ENCODE measurements at places on chromosomes 2 and 18.

- no peak for DNase-seq
Measured at GRCh38 chr18:72721330-72721729, 146.5 kb downstream of the NETO1 start.

- DNase-seq: peak; percentile 89
Measured at GRCh38 chr2:96962567-96963203, 23.7 kb downstream of the FAM178B start.

- no peak for DNase-seq
Measured at GRCh38 chr2:96734880-96735583, 4.8 kb downstream of the LMAN2L start.

- no peak for DNase-seq
Measured at GRCh38 chr2:134336352-134336751, 82.5 kb downstream of the MGAT5 start.

DNA sequence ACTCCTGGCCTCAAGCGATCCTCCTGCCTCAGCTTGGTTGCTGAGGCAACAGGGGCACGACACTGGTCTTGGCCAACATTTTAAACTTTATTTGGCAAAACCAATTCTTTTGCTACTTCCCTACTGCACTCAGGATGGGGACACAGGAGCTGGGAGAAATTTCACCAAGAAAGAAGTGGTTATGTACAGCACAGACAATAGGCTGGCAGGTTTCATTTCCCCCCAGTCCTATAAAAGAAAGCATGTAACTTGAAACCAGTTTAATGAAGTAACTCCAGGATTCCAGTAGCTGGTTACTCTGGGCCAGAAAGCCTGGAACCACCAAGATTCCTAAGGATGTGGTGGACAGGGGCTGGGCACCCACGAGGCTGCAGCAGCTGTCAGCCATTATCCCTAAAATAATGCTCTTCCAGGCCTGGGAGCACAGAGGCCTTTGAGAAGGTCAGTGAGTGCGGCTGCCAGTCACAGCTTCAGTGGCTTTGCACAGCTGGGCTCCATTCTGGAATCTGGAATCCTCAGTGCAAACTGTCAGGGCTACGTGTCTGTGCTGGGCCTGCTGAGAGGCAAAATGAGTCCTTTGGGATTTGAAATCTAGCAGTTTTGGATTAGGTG, 142.3 kb upstream of the ITGA6 start:
- DNase-seq: no peak

DNA sequence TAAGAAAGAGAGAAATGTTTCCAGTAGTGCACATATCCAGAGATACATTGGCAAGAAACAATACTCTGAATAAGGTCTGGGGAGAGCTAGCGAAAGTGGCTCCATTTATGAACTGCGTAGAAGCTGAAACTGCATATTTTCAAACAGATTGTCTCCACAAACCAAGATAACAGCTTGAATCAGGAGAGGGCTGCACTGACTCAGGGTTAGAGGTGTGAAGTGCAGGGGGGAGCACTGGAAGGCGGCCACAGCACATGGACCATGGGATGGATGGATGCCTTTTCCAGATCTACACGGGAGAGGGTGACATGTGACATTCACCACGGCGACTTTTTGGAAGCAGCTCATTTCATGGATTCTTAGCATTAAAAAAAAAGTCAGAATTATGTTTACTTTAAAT, 729.4 kb downstream of the RNF144A start:
- no peak for DNase-seq

DNA sequence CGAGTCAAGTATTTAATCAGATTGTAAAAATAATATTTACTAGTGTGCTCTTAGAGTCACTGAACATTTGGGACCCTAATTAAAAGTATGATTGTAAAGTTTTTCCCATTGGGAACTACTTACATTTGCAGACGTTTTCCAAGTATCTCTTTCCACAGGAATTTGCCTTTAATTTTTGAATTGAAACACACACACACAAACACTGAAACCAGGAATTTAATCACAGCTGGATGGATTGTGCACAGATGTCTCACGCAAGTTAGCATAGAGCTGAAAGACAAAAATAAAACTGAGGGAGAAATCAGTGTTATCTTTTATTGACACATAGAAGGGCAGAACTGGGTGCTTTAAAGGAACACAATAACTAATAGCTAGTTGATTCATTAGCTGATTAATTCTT, 230.7 kb downstream of the RND3 start:
- no peak for DNase-seq

GRCh38 chr18:59929621-59930295, 30.0 kb downstream of the PMAIP1 start:
- DNase-seq: peak; percentile 22

- no peak for DNase-seq
Measured at GRCh38 chr2:216503159-216503629, 4.5 kb downstream of the RPL37A start.

DNA sequence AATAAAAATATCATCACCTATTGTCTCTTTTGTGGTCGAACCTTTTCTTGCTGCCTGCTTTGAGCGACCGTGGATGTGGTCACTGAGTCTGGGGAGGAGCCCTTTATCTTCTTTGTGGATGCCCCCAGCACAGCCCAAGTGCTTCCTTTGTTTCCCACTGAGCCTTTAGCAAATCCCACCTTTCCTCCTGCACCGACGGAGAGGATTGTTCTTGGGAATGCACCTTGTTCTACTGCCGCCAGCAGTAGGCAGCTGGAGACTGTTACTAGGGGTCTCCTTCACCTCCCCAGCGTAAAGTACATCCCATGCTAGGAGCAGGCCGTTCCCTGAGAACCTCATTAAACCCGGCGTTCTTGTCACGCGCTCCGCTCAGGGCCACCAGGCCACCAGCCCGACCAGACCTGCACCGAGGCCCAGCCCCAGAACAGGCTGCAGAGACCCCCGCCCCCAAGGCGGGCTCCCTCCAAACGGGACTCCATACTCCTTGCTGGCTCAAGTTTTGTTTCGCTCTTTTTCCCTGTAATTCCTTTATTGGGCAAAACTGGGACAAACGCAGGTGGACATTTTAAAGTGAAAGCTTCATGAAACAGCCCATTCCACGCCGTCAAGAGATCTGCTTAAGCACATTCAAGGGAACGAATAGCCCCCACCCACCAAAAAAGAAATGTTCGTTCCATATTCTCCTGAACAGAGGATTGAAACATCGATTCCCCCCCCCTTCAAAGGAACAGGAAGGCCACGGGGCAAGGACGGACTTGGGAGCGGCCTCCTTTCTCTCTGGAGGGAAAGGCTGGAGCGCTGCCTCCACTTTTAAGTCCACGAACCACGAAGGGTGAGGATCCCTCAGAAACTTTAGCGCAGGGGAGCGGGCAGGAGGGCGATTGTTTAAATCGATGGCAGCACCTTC, 1.1 kb upstream of the MAT2A start:
- DNase-seq: peak; percentile 51

- peak; percentile 12 for DNase-seq
Measured at GRCh38 chr2:170505631-170506275, 209.4 kb upstream of the SP5 start.

DNA sequence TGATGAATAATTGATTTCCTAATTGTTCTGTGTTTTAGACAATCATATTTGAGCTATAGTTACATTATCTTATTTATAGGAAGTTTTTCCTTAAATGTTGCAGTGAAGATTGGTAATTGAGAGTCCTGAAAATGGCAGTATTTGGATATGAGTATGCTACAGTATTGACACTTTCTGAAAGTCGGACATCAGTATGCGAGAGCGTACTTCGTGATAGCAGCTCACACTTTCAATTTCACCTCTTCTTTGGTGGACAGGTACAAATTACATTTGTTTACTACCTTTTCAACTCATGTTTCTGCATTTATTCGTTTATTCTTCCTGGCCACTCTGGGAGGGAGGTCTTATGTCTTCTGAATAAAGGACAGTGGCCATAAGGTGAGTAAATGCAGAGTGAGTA, 38.7 kb downstream of the EML4 start:
- DNase-seq: no peak

- no peak for DNase-seq
Measured at GRCh38 chr2:236051806-236052205, 116.4 kb downstream of the GBX2 start.

GRCh38 chr18:62089174-62089573, 97.7 kb downstream of the PIGN start:
- DNase-seq: no peak

GRCh38 chr2:234678711-234679110, 181.8 kb upstream of the ARL4C start:
- no peak for DNase-seq

DNA sequence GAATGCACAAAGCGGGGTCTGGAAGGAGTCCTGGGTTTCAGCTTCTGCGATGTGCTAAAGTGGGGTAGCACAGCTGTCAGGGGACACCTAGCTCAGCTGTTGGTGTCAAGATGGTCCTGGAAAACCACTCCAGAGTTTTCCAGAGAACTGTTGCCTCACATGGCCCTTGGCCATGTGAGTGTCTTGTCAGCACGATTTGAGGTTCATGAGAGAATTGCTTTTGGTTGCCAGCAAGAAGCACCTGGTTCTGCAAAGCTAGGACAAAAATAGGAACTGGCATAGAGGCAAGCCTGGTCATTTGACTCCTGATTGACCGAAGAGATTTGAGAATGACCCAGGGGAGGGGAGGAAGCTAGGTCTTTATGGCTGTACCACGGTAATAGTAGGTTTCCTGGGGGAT, 50.4 kb upstream of the CTLA4 start:
- DNase-seq: no peak

DNA sequence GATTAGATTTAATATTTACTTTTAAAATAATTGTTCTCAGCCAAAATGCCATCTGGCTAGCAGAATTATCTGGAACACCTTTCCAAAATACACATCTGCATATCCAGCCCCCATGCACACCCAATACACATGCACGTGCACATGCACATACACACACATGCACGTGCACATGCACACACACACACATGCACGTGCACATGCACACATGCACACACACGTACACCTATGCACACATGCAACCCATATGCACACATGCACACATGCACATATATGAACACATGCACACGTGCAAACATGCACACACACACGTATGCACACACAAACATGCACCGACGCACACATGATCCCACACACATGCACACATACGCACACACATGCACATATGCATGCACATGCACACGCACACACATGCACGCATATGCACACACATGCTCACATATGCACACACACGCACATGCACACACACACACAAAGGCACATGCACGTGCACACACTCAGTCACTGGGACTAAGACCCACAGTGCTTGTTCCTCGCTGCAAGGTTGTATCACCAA, 53.5 kb downstream of the COPS8 start:
- DNase-seq: no peak

DNA sequence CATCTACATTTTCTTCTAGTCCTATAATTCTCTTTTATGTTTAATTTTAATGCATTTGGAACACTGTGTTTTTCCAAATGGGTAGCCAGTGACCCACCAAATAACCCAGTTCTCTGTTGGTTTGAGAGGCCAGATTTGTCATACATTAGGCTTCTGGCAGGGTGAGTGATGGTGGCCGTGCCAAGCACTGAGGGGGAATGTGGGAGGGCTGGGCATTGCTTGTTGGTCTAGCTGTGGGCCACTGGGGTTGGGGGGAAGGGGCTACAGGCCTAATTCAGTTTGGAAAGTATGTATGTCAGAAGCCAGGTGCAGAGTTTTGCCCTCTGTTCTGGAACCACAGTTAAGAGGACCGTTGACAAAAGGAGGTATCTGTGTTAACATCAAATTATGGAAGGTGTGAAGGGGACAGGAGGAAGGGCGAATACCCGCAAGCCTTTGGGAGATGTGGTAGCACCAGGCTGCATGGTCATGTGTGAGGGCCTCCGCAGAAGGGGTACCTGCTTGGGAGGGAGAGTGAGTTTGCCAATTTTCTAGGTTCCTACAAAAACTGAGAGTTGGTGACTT, 38.1 kb upstream of the SCLY start:
- DNase-seq: no peak

GRCh38 chr18:55982992-55983391, 395.0 kb upstream of the TCF4 start:
- DNase-seq: no peak

- no peak for DNase-seq
Measured at GRCh38 chr2:215171151-215171550, 32.7 kb upstream of the ABCA12 start.

DNA sequence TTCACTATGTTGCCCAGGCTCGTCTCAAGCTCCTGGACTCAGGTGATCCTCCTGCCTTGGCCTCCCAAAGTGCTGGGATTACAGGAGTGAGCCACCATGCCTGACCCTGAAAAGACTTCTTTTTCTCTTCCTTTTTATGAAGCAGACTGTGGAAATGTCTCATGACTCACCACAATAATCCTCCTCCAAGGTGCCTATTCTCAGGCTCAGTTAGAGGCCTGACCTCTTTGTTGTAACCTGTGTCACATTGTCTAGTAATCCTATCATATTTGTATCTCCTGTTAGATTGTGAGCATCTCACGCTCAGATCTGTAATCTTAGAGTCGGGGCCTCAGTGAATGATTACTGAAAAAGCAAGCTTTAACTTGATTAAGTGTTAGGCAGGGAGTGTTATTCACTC, 18.3 kb upstream of the TAF4B start:
- DNase-seq: no peak

GRCh38 chr2:235270956-235271355, 222.9 kb upstream of the AGAP1 start:
- peak; percentile 86 for DNase-seq

DNA sequence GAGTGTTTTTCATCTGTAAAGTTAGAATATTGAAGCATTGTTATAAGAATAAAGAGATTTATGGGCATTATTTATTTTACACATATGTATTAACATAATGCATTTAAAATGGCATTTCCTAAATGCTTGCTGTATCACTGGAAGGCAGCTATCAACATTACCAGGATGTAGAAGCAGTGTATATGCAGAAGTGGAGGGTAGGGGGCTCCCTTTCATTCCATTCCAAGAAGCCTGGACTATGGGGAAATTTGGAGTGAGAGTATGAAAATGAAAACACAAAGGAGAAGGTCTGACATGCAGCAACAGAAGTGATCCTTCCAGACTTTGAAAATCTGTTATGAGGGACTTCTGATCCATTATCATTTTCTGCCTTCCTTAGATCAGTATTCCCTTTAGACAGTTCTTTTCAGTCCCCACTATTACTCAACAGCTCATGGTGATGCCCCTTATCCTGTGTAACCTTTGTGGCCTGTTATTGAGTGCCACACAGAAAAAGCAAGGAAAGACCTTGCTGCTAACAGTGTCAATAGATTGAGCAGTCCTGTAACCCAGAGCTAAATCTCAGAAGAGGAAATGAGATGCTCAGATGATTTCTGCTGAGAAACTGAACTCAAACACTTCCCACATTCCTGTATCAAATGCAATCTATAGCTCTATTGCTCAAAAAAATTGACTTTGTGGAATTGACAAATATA, 216.6 kb downstream of the HNMT start:
- DNase-seq: no peak

DNA sequence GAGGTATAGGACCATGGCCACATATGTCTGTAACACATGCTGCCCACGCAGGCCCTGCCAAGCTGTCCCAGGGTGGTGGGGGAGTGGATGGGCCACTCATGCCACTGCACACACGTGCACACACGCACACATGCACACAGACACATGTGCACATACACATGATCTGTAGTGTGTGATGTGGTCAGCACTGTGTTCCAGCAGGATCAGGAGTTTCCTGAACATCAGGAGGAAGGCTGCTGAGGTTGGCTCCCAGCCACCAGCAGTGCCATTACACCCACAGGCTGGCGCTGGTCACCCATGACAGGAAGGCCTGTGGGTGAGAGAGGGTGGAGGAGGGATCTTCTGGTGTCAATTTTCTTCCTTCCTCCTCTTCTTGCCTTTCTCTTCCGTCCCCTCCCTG, 44.7 kb downstream of the POMC start:
- DNase-seq: no peak

Measured in activated CD8-positive, alpha-beta T cell treated with anti-CD3 and anti-CD28 coated beads for 36 hours (primary cell).